ENCODE measurements at places on chromosomes 13 and 19.

GRCh38 chr13:76289558-76289957 is 596.6 kb downstream of the KCTD12 start:
- no peak for DNase-seq

DNA sequence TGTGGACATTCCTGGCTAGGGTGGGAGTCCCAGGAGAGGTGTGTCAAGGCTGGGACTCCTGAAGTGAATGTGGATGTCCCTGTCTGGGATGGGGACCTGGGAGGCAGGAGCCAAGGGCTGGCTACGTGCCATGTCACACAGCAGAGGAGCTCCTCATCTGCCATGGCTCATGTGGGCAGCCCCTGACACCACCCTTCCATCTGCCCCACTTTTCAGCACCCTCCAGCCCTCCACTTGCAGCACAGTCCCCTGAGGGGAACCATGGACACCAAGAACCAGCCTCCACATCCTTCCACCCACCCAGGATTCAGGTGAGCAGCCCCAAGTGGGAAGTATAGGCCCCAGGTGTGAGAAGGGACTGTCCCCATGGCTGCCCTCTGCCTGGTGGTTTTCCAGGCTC is 1.7 kb downstream of the ZNF446 start:
- DNase-seq, result no peak

GRCh38 chr19:19528721-19529490 is at the start of gene YJEFN3:
YJEFN3 (plus strand) TSS chr19:19528911; CDS start chr19:19528933, 22 bp downstream.
- DNase-seq, result no peak

DNA sequence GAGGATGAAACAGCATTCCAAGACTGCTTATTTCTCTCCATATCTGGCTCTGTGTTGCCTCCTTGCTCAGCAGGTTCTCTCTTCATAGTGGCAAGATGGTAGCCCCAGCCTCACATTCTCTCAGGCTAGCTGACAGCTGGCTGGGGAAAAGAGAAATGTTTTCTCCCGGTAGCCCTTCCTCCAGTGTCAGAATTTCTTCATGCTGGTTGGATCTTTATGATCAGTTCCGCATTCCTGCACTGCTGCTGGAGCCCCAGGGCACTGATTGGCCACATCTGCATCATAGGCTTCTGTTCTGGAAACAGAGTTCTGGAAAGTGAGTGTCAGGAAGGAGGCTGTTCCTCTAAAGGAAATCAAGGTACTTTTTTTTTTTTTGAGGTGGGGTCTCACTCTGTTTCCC is 24.6 kb downstream of the POP4 start:
- no peak for DNase-seq

DNA sequence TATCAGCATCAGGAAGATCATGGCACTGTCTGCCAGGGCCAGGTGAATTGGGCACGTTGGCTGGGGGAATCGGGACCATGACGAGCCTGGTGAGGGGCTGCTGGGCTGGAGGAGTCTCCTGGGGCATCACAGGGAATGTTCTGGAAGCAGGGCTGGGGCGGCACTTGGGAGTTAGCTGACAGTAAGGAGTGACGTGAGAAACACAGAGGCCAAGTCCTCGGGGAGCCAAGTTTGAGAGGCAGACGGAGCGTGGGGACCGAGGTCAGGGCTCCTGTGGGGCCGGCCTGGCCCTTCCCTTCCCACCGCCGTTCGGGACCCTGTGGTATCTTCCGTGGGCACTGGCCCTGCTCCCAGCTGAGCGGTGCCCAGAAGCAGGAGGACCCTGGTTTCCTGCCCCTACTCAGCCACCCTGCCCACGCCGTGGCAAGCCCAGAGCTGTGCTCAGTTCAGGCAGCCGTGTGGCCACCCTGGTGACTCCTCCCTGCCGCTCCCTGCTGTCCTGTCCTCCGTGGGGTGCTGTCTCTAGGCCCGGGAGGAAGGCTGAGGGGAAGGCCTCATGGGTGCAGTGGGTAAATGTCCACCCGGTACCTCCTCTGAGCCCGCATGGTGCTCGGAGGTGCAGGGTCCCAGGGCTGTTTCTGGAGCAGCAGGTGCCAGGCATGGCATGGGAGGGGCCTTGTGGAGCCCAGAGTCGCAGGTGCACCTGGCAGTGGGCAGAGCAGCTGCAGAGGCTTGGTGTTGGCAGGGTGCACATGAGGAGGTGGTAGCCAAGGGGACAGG is 25.2 kb downstream of the CRTC1 start:
- DNase-seq, result no peak

GRCh38 chr19:31985001-31985605 is 360.3 kb upstream of the ZNF507 start:
- no peak for DNase-seq

- no peak for DNase-seq
Measured at GRCh38 chr13:47499358-47500150, 501.5 kb downstream of the SUCLA2 start.

DNA sequence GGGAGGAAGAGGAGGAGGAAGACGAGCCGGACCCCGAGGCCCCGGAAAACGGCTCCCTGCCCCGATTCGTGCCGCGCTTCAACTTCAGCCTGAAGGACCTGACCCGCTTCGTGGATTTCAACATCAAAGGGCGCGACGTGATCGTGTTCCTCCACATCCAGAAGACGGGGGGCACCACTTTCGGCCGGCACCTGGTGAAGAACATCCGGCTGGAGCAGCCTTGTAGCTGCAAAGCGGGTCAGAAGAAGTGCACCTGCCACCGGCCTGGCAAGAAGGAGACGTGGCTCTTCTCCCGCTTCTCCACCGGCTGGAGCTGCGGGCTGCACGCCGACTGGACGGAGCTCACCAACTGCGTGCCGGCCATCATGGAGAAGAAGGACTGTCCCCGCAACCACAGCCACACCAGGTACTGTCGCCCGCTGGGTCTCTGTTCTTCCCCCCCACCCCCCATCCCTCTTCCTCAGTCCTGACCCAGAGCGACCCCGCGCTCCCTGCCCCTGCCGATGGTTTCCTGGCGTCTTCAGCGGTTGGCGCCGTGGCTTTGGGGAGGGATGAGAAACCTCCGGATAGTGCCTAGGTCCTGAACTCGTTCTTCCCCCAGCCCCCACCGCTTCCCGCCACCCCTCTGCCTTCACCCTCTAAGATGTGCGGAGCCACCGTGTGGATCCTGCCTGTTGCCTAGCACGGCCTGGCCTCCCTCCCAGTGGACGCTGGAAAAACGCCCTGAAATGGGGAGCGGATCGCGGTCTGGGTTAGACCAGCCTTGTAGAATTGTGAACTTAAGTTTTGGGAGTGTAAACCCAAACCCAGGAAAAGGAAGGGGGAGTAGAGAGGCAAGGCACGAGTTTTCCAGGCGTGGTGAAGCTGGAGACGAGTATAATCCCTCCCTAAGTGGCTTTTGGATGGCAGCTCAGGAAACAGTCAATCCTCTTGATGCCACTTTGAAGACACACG is 1.5 kb downstream of the HS6ST3 start:
- no peak for DNase-seq

DNA sequence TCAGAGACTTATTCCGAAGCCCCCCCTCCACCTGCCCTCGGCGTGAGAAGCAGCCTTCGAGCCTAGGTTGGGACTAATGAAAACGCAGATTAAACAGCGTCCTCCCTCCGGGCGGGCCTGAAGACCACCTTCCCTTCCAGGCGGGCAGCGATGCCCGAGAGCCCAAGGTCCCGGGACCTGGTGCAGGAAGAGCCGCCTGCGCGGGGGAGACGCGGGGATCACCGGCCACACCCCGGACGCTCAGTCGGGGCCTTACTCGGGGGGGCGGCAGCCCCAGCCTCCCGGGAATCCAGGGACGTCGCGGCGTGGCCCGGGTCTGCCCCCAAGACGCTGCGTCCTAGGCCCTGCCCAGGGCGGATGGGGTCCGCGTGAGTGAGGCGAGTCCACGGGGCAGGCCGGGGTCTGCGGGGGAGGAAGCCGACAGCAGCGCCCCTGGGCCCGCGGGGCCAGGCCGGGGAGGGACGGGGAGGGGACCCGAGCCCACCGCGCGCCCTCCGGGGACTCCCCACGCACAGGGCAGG is 33.3 kb upstream of the SPACA7 start:
- DNase-seq, result no peak

DNA sequence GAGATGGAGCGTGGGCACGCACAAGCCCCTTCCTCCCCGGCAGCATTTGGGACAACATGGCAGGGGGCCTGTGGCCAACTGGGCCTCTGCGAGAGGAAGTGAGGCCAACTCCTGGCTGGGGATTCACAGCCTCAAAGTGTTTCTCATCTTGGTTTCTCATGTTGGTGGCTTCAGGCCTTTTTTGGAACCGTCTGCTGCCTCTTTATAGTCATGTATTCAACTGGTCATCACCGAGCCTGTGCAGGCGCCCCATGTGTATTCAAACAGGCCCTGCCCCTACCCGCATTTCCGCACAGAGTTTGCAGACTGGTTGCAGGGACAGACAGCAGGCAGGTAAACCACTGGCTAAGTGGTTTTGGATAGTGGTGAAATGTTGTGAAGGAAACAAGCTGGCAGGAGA is 17.3 kb upstream of the RELB start:
- no peak for DNase-seq

DNA sequence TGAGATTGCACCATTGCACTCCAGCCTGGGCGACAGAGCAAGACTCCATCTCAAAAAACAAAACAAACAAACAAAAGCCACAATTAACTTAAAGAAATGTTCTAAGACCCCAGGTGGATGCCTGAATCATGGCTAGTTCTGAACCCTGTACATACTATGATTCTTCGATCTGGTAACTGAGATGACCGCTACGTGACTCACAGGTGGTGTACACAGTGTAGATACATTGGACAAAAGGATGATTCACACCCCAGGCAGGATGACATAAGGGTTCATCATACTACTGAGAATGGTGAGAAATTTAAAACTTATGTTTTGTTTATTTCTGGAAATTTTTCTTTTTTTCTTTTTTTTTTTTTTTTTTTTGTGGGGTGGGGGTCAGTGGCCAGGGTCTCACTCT is 6.5 kb downstream of the ZNF426 start:
- no peak for DNase-seq

- DNase-seq, result no peak
Measured at GRCh38 chr19:55549500-55550320, 4.4 kb upstream of the SBK3 start.

Measured in NCI-H446 treated with DMSO at 0.1 percent for 48 hours (cell line).